ENCODE measurements at places on chromosomes 5 and 9.

- DNase-seq, result peak; percentile 12
Measured at GRCh38 chr5:40796487-40796889, 1.7 kb downstream of the PRKAA1 start.

DNA sequence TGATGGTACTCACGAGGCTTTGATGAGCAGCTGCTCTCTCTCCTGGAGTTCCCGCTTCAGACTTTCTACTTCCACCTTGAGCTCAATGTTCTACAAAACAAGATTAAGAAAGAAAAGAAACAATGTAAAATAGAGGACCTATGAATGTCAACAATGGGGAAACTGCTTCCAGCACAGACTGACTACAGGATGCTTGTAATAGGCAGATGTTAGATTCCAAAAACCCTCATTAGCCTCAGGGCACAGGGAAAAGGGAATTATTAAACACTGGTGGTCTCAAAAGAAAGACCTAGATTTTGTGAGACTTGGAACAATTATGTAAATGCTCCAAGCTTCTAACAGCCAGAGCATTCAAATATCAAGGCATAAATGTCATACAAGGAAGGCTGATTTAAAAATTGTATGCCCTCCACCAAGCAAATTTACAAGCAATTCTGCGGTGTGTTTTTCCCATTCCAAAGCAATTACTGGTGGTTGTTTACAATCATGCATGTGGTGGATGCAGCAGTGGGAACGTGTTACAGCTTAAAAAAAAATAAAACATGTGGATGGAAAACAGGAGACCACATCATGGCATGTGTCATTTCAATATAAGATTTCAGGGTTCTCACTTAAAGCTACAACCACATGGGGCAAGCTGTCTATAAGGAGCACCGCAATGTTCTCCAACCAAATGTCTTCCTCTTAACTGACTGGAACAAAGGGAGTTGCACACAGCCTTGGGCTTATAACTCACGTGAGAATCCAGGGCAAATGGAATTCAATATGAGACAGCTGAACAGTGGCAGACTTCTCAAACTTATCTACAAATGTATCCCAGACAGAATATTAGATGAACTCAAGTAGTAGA is 34.0 kb downstream of the CDK5RAP2 start:
- DNase-seq, result peak; percentile 4

GRCh38 chr5:177185993-177186392 is 52.4 kb downstream of the NSD1 start:
- no peak for DNase-seq

GRCh38 chr5:82639393-82640144 is 361.4 kb upstream of the RPS23 start:
- no peak for DNase-seq

GRCh38 chr9:125166762-125167161 is 22.8 kb downstream of the PPP6C start:
- no peak for DNase-seq

DNA sequence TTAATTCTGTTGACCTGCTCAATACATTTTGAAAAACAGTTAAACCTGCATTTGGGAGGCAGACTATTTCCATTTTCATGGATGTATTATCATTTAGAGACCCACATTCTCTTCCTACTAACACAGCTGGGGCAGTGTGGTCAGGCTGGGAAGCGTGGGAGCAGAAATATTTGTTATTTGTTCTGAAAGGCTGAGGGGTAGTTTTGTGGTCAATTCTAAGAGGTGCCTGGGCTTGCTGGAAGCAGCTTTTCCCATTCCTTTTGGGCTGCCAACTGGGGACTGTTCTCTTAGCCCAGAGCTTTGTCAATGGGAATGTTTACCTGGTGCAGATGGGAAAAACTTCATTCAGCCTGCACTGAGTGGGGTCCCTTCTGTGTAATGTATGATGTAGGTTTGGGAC is 171.4 kb upstream of the DAP start:
- no peak for DNase-seq

- no peak for DNase-seq
Measured at GRCh38 chr9:26357803-26358344, 534.7 kb downstream of the CAAP1 start.

DNA sequence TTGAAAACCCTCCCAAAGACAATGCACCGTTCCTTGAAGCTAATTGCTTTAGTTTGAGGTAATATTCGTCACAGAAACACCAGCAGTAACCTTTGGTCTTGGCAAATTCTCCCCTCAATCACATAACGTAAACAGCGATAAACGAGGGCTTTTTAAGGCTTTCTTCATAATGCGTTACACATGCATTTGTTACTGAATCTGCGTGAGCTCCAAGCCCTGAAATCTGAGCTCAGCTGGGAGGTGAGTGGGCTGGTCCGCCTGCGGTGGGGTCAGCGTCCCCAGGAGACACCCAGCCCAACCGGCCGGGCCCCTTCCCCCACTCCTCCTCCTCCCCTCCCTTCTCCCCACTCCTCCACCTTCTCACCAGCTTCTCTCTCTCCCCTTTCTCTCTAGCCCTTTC is 91.1 kb downstream of the BARX1 start:
- DNase-seq, result no peak

GRCh38 chr9:123749580-123750202 is 180.2 kb downstream of the DENND1A start:
- DNase-seq, result no peak

DNA sequence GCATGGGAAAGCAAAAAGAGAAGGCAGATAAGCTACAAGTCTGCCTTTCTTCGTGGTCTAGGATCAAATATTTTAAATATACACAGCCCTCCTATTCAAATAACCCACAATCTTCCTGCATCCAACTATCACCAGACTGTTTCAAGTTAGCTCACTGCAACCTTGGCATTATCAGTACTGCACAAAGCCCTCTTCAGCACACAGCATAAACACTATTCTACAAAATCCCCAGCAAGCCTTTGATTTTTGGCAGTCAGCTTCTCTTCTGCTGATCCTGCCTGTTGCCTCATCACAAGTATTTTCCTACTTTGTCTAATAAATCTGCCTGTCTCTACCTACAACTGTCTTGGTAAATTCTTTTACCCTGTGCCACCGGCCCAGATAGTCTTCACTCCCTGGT is 142.9 kb downstream of the COX7C start:
- no peak for DNase-seq

- no peak for DNase-seq
Measured at GRCh38 chr5:87762631-87763030, 349.9 kb upstream of the CCNH start.

DNA sequence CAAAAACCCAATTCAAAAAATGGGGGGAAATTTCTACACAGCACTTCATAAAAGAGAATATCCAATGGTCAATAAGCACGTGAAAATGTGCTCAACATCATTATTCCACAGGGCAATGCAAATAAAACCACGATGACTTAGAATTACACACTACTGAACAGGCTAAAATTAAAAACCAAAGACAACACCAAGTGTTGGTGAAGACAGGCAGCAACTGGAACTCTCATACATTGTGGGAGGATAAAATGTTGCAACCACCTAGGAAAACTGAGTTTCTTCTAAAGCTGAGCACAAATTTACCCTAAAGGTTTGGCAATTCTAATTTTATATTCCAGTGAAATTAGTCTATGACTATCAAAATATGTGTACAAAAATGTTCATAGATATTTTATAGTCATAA is 9.5 kb downstream of the GIN1 start:
- DNase-seq, result no peak

- no peak for DNase-seq
Measured at GRCh38 chr5:128462330-128462729, 75.7 kb downstream of the FBN2 start.
